Mononuclear cell (primary cell): ENCODE measurements at places on chromosomes 7 and 10. TPM values are rescaled to one million over a fixed set of nuclear protein-coding genes. Genes with fewer than 3 reads are reported as not detected.

PRR15 gene
- total RNA-seq, result not detected

FBXL13 gene
- total RNA-seq, result 1.9 TPM

STAG3 gene
- total RNA-seq, result 6.7 TPM

AVL9 gene
- 22.7 TPM for total RNA-seq

ENTPD1 gene
- 30.1 TPM for total RNA-seq

MYL10 gene
- not detected for total RNA-seq

CADPS2 gene
- total RNA-seq, result not detected

PRKG1 gene
- 1.2 TPM for total RNA-seq

TFPI2 gene
- total RNA-seq, result not detected

HOXA4 gene
- not detected for total RNA-seq

CD36 gene
- total RNA-seq, result 364 TPM

KCNIP2 gene
- total RNA-seq, result 4.1 TPM

ACSM6 gene
- total RNA-seq, result not detected

GDF10 gene
- not detected for total RNA-seq

LAMB1 gene
- 0.10 TPM for total RNA-seq

ASB10 gene
- total RNA-seq, result not detected

SLC13A4 gene
- not detected for total RNA-seq

MRPS24 gene
- total RNA-seq, result 53.1 TPM

PLEKHS1 gene
- 0.21 TPM for total RNA-seq

LRRD1 gene
- 0.10 TPM for total RNA-seq

CLEC5A gene
- total RNA-seq, result 3.6 TPM

VAX1 gene
- total RNA-seq, result not detected

GIMAP4 gene
- total RNA-seq, result 47.9 TPM

NEUROD6 gene
- not detected for total RNA-seq

SPDYE6 gene
- not detected for total RNA-seq

PTPRE gene
- 205 TPM for total RNA-seq

PPP1R3A gene
- not detected for total RNA-seq

TCAF2 gene
- total RNA-seq, result 27.3 TPM

NODAL gene
- not detected for total RNA-seq

CPA4 gene
- 0.21 TPM for total RNA-seq

OLAH gene
- not detected for total RNA-seq

KLF14 gene
- total RNA-seq, result under 0.01 TPM

POLD2 gene
- 14.9 TPM for total RNA-seq
